MV-4-11 (cell line): ENCODE measurements at places on chromosomes 5 and 9.
A peak's percentile ranks its signal among the peaks of the same experiment; 100 is the strongest.

- DNase-seq = no peak
These were observed 126.6 kb downstream of the NSG2 start for GRCh38 chr5:174172152-174172551.

- DNase-seq = peak; percentile 17
These were observed 131.2 kb upstream of the PIK3R1 start for GRCh38 chr5:68084396-68084795.

- DNase-seq = no peak
These were observed 7.9 kb upstream of the FAT2 start for GRCh38 chr5:151598984-151599383.

GRCh38 chr9:10548348-10548747 lies 64.5 kb downstream of the PTPRD start:
- no peak for DNase-seq

DNA sequence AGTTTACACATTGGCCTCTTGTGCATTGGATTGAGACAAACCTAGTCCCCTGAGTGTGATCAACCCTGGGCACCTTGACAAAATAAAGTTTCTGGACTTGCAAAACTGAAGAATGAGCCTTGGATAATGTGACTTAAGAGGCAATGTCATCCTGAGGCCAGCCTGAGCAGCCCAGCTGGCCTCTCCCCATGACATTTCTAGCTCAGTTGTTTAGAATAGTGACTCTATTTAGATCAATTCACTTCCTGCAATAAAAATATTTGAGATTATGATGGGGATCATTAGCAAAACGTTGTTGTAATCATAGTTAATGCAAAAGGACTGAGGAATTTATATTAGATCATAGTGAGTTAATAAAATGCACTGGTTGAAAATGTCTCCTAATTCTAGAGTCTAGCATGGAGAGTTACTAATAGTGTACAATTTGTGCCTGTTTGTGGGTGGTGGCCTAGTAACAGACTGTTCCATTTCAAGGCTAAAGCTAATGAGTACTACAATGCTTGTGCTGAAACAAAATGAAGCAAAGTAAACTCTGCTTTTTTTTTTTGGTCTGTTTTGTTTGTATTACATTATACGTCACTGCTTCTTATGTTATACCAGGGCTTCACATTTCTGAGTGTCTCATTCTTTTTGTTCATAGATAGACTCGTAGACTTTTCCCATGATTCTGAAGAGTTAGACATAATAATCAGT lies 10.9 kb upstream of the RHOBTB3 start:
- no peak for DNase-seq

- no peak for DNase-seq
These were observed 201.2 kb downstream of the FOXD4L6 start for GRCh38 chr9:40927260-40927631.

DNA sequence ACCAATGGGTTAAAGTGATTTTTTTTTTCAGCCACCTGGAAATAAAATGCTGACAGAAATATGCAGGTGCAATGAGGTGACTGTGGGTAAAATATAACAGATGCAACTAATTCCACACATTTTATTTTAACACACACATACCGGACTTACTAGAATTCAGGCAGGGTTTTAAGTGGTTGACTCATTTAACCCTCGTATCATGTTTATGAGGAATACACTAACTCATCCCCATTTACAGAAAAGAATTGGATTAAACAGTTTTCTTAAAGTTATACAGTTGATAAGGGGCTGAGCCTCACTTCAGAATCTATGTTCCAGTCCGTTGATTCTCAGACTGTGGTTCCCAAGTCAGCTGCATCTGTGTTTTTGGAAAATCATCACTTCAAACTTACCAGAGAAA lies 207.5 kb downstream of the CHSY3 start:
- no peak for DNase-seq

- no peak for DNase-seq
These were observed 15.9 kb upstream of the CDKN2AIPNL start for GRCh38 chr5:134427540-134428041.

- DNase-seq = no peak
These were observed 485.1 kb upstream of the PAPPA start for GRCh38 chr9:115668521-115668920.

GRCh38 chr5:147390654-147391225 lies 119.1 kb downstream of the DPYSL3 start:
- DNase-seq = no peak

- DNase-seq = peak; percentile 35
These were observed 141.4 kb downstream of the LRRC70 start for GRCh38 chr5:62720031-62720441.

GRCh38 chr9:111427186-111427585 lies 57.0 kb downstream of the ECPAS start:
- peak; percentile 84 for DNase-seq

DNA sequence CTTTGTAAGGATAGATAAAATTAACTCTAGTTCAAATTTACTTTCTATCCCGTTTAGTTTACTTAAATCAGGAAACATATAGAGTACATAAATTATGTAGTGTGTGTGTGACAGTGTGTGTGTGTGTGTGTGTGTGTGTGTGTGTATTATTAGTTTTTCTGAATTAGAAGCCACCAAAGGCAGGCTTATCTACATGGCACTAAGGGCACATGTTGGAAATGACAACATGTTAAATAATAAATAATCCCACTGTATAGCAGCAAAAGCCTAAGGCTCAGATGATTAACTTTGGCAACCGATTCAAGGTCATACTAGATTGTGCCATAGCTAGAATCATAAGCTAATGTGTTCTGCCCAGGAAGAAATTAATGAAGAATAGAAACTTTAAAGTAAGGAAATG lies 54.6 kb downstream of the MEGF9 start:
- DNase-seq = no peak

DNA sequence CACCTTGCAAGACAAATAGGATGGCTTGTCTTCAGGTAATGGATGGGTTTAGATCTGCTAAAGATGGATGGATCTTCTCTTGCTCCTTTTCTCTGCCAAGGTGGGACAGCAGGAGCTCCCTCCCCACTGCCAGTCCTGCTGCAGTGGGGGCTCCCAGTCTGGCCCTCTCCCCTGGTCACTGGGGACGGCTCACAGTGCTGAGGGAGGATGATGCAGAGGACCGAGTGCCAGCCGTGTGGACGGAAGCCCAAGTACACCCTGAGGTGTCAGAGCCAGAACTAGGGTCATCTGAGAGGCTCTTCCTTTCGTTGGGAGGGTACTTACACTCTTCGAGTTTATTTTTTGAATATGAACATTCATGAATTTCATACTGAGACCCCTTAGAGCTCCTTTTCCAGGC lies 5.7 kb downstream of the CCDC69 start:
- no peak for DNase-seq

DNA sequence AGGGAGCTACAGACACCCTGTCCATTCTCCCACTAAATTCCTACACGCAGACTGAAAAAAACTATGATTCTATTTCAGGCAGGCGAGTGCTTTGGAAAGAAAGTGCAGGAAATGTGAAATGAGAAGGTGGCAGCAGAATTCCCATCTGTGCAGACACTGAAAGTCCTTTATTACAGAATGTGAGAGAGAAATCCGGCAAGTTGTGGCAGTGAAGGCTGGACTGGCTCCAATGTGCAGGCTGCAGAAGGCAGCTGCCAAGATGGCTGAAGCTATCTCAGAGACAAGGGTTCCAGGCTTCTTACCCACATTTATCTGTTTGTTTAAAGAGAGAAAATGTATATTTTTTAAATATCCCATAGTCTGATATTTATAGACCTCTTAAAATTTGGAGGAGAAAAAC lies 161.8 kb upstream of the VLDLR start:
- no peak for DNase-seq

DNA sequence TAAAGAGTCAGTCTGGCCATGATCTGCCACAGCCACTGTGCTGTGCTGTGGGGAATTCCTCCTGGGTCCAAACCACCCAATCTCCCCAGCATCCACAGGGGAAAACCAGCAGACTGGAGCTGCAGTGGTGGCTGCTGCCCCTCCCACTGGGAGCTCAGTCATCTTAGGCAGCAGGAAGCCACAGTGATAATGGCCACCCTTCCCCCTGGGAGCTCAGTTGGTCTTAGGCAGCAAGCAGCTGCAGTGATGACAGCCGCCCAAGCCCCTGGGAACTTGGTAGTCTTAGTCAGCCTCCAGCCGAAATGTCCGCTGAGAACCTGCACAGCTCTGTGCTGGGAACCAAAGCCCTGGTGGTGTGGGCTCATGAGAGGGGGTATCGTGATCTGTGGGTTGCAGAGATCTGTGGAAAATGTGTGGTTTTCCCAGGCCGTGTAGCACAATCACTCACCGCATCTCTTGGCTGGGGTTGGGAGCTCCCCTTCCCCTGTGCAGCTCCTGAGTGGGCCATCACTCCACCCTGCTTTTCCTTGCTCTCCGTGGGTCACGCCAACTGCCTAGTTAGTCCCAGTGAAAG lies 38.4 kb upstream of the SMIM15 start:
- DNase-seq = no peak

- DNase-seq = peak; percentile 28
These were observed 129.7 kb upstream of the IQGAP2 start for GRCh38 chr5:76273206-76273885.

GRCh38 chr5:73424556-73424977 lies 24.0 kb downstream of the FOXD1 start:
- DNase-seq = no peak

DNA sequence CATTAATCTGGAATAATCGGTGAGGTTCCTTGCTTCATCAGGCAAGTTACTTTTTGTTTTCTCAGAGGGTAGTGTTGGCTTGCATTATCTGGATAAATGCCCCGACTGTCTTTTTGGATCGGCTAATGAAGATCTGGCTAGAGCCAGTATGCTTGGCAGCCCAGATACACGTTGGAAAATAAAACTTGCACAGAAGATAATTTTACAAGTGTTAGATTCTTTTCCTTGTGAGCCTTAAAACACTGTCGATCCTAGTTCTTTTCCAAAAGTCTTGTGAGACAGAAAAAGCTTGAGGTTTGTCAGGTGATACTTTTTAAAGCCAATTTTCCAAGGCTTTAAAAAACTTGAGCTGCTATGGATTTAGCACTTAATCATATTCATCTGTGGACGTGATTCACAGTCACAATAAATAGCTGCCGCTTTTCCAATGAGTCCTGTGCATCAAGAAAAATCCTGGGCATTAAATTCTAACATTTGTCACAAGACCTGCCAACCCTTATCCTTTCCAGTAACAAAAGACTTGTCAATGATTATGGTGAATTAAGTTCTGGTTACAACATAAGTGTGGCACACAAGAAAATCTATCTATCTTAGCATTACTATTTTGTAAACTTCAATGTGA lies 68.5 kb downstream of the PRLR start:
- DNase-seq = no peak

GRCh38 chr9:91427873-91428272 lies 4.2 kb upstream of the NFIL3 start:
- DNase-seq = peak; percentile 52

GRCh38 chr9:110832926-110833325 lies 164.3 kb downstream of the MUSK start:
- no peak for DNase-seq

- DNase-seq = peak; percentile 71
These were observed 220.3 kb downstream of the NR3C1 start for GRCh38 chr5:143182901-143183820.

- no peak for DNase-seq
These were observed 7.5 kb downstream of the NMUR2 start for GRCh38 chr5:152397581-152397980.

DNA sequence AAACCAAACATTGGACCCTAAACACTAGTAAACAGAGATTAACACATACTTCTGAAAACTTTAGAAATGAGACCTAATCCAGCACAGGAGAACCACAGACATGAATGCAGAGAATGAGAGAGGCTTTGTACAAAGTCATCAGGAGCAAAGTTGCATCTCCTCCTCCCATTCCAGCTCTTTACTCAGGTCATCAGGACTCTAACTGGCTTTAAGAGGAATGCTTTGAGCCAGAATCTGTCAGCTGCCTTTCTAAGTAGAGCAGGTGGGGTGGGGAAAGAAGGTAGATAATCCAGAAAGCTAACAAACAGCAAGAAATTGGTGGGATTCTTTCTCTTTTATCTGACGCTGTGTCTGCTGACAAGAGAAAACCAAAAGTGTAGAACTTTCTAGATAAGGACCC lies 582.7 kb upstream of the DMAC1 start:
- no peak for DNase-seq

DNA sequence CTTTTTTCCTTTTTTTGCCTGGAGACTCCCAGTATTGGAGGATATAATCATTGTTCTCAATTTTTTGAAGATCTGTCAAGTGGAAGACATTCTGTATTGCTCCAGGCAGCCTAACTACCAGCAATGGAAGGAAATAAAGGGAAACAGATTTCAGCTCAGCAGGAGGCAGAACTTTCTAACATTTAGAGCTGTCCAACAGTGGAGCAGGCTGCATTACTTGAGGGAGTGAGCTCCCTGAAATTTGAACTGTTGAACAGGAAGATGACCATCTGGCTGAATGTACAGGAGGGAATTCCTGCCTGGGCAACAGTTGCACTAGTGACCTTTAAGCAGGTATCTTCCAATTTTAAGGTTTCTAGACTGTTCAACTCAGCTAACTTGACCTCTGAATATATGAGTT lies 1.1 kb upstream of the GAPVD1 start:
- DNase-seq = no peak

- no peak for DNase-seq
These were observed 21.9 kb downstream of the STRBP start for GRCh38 chr9:123246534-123246933.

DNA sequence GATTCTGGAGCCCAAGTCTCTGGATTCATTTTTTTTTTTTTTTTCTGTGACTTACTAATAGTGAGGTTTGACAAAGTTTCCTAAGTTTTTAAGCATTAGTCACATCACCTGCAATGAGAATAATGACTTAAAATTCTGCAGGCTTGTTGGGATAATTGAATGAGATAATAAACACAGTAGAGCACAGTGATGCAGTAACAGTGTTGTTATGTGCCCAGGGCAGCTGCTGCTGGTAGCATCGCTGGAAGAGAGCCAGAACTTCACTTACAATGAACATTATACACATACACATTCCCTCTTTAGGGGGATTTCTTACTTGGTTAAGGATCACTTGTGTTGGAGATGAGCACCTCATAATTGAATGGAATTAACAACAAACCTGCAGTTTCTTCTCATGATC lies 78.9 kb downstream of the ALDH7A1 start:
- DNase-seq = no peak

GRCh38 chr5:62596096-62596495 lies 17.5 kb downstream of the LRRC70 start:
- DNase-seq = no peak

DNA sequence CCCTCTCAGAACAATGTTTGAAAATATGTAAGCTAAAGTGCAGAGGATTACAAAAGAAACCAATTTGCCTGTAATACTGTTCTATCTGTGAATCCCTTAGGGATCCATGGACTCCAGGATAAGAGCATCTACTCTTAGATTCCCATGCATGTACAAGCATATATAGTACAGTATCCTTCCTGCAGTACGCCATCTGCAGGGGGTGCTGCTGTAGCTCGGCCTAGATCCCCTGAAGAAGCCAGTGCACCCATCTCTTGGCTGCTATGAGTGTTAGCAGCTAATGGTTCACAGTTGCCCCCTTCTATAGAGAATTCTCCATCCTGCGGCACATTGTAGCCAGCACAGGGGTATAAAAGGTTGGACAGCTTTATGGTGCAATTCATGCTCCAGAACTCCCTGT lies 61.8 kb upstream of the SLC30A5 start:
- DNase-seq = no peak

DNA sequence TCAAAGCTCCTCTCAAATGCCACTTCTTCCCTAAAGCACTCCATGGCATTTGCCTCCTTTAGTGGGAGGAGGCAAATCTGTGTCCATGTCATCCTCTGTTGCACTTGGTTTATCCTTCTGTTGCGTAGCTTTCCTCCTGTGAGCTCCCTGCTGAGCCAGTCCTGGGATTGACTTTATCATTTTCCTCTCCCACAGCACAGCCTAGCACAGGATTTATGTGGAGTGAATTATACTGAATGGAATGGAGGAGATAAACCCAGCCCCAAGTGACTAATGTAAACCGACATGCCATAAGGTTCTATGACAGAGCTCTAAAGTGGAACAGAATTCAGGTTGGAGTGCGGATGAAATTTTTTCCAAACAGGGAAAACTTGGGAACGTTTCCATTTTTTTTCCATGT lies 26.4 kb upstream of the TOMM5 start:
- DNase-seq = no peak
